ENCODE measurements at places on chromosomes 12 and 14. TPM values are rescaled to one million over a fixed set of nuclear protein-coding genes. Genes with fewer than 3 reads are reported as not detected.

ELK3 gene
- total RNA-seq, result 39.1 TPM

KRT84 gene
- not detected for total RNA-seq

AKAP6 gene
- 3.7 TPM for total RNA-seq

ADAM20 gene
- 0.92 TPM for total RNA-seq

BMP4 gene
- total RNA-seq, result 39.3 TPM

JDP2 gene
- total RNA-seq, result 57.6 TPM

MYL6 gene
- total RNA-seq, result 1,768 TPM

Data from left lung (tissue), 14 donors.